Stimulated activated CD4-positive, alpha-beta T cell treated with anti-CD3 and anti-CD28 coated beads, Interleukin-1b, Interleukin-23, amount 100 ng/mL, for 24 hours (primary cell): ENCODE measurements at places on chromosomes 4 and X.

GRCh38 chrX:106742193-106742592 is 15.7 kb downstream of the RNF128 start:
- DNase-seq, result no peak

DNA sequence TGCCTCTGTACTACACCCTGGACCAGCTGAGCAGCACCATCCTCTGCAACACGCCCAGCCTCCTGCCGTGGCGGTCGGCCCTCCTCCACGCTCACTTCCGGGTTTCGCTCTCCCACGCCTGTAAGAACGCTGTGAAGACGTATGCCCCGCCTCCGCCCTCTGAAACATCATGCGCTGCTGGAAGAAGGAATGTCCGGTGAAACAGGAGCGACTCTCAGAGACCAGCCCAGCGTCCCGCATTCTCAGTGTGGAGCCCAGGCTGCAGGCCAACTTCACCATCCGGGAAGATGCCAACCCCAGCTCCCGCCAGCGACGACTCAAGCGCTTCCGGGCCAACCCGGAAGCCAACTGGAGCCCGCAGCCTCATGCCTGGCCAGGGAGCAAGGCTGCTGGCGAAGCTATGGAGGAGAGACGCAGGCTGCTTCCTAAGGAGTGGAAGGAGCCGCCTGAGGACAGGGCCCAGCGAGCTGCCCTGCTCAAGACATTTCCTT is 186.1 kb upstream of the SLITRK2 start:
- DNase-seq, result no peak

DNA sequence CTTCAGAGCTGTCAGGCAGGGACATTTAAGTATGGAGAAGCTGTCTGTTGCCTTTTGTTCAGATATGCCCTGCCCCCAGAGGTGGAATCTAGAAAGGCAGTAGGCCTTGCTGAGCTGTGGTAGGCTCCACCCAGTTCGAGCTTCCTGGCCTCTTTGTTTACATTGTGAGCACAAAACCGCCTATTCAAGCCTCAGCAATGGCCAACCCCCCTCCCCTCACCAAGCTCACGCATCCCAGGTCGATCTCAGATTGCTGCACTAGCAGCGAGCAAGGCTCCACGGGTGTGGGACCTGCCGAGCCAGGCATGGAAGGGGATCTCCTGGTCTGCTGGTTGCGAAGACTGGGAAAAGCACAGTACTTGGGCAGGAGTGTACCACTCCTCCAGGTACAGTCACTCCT is 59.3 kb downstream of the ZNF674 start:
- no peak for DNase-seq

GRCh38 chr4:145679520-145679919 is 426 bp upstream of the C4orf51 start:
- no peak for DNase-seq

- DNase-seq, result no peak
These were observed 932.0 kb upstream of the IGFBP7 start for GRCh38 chr4:58042176-58042575.

DNA sequence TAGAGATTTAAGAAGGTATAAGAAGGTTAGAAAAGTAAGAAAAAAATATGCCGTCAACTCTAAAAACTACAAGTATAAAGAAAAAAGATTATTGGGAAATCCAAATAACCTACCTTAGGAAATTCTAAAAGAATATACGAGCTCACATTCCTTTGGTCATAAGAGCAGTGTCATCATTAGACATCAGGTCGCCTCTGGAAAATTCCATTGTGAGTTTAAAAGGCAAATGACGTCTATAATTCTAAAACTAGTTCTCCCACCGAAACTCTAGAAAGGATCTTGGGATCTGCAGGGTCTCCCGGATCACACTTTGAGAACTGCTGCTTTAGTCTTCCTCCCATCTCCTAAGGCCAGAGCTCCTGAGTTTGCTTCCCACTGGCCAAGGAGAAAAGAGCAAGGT is 518 bp upstream of the SAT1 start:
- DNase-seq, result no peak

DNA sequence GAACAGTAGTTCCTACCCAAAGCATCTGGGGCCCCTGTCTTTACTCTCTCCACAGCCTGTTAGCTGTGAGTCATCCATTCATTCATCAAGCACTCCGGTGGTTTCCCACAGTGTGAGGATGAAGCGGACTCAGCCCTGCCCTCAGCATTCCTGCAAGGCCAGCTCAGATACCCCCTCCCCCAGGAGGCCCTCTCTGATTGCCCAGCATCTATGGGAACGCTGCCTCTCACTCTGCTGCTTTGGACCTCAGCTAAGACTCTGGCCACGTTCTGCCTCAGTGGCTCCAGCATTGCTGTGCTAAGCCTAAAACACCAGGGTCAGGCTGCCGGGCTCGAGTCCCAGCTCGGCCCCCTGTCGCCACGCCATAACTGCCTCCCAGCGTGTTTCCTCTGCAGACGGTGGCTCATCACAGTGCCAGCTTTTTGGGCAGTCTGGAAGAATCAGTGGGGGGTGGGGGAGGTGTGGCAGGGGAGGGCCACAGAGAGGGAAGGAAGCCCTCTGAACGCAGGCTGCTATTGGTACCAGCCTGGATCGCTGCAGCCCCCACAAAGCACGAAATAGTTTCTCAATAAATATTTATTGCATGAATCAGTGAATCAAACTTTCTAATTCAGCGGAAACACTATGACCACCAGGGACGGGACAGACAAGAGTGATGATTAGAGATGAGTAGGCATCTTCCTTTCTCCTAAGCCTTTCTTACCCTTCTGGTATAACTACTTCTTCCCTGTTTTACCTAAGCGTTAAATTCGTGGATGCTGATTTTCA is 74.4 kb downstream of the SORCS2 start:
- no peak for DNase-seq

GRCh38 chrX:149490100-149490499 is 15.0 kb downstream of the IDS start:
- no peak for DNase-seq

DNA sequence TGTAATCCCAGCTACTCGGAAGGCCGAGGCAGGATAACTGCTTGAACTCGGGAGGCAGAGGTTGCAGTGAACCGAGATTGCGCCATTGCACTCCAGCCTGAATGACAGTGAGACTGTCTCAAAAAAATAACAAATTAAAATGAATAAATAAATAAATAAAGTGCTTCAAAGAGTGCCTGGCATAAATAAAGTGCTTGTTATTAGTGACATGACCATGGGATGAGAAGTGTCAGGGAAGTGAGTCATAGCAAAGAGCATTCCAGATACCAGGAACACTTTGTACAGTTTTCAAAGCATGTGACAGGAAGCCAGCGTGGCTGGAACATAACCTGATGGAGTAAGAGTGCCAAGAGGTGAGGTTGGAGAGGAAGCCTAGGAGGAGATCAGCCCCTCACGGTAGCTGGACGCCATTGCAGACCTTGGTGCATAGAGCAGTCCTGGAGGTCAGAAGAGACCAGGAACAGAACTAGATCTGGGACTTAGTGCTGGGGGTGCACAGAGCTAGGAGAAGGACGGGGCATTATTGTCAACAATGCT is 6.0 kb upstream of the WDR13 start:
- DNase-seq, result no peak

DNA sequence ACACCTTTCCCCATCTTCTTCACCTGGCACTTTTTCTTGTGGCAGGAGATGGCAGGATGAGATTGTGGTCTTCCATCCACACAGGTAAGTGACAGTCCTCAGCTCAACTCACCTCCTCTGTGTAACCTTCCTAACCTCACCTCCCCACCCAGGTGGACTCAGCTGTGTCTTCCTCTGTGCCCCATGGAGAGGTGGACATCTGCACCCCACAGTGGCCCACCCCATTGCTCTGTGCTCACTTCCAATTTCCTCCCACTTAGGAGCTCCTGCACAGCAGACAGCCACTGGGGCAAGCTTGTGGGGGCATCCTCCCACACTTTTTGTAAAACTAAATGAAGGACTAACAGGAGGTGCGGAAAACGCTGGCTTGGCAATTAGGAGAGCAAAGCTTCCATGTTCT is 61.6 kb downstream of the MSX1 start:
- DNase-seq, result no peak

DNA sequence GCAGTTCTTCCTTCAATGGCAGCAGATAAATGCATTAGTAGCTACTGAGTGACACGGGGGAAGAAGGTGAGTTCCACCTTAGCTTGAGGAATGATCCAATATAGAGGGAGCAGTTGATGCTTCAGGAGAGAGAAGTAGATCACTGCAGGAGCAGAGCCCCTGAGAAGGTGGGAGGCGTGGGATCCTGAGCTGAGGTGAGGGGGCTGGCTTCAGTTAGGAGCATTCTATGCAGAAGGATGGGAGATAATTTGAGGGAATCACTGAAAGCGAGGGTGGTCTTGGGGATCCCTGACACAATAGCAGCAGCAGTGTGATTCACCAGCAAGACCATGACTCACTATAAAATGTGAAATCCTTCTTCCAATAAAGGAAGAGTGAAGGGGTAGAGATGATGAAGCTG is 48.0 kb downstream of the XAGE2 start:
- DNase-seq, result no peak

GRCh38 chr4:3466691-3467600 is 3.8 kb downstream of the DOK7 start:
- no peak for DNase-seq

DNA sequence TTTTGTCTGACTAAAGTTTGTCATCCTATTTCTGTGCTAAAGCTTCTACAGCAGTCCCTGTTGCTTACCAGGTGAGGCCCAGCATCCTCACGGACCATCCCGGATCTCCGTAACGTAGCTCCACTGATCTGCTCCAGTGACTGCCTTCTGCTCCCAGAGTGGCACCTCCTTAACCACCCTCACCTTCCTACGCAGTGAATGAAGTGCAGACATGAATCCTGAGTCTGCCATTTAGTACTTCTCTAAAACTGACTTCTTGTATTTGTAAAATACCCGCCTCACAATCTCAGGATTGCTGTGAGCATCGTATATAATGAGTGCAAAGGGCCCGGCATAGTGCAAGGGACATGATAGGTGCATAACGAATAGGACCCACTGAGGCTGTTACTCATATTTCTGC is 27.7 kb upstream of the ACSL1 start:
- DNase-seq, result no peak

DNA sequence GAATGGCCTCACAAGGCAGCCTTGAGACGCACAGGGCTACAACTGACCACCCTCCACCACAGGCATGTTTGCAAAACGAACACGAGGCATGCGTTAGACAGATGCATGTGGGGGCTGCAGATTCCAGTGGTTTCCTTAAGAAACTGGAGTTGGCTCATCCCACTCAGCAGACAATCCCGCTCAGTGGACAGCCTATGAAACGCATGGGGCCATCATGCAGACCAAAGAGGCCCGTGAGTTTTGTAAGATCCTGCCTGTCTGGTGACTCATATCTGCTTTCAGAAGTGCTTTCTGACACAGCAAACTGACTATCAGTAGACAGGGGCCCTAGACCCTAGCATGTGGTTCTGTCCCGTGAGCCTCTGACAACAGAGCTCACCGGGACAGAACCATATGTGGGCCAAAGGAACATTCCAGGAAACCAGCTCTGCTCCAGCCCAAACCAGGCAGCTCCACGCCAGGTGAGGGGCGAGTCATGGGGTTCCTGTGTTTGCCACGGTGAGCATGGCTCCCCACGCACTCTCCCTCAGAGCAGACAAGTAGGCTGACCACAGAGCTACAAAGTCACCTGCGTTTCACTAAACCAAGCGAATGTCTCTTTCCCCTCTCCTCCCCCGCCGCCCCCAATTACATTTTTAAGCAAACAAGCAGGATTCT is 74.4 kb downstream of the MTMR1 start:
- no peak for DNase-seq

DNA sequence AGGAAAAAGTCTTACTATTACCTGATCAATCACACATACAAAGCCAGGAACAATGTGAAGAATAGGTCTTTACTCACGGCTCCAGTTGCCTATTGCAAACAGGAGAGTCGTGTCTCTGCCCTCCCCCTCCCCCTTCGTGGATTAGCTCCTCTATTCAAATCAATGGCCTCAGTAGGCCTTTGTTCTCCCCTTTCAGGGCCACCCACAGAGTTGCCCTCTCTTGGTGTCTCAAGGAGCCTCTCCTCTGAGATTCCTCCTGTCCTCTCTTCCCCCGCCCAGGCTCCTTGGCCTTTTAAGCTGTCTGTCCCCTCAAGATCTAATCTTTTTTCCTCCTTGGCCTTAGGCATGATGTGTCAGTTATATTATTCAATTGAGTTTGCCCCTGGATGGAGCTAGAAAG is 107.2 kb upstream of the NALF2 start:
- no peak for DNase-seq

- DNase-seq, result no peak
These were observed 804 bp downstream of the OSTC start for GRCh38 chr4:108651014-108651791.

- no peak for DNase-seq
These were observed 426 bp downstream of the SLBP start for GRCh38 chr4:1711571-1712215.
